ENCODE measurements at places on chromosomes 13 and 19.

DNA sequence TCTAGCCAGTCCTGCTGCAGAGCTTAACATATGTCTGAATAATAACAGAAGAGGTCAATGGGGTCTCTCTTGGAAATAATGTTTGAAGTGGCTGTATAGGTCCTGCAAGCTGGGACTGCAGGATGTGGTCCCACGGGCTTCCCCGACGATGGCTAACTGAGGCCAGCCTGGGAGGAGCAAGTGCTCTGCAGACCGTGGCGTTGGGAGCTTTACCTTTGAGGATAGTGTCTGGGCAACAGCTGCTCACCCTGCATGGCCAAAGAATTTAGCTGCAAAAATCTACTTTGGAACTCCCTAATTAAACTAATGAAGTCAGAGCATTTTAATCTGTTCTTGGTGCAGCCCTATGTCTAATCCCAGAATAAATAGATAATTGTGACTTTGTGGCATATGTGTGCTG lies 18.2 kb upstream of the AMER2 start:
- DNase-seq, result no peak

DNA sequence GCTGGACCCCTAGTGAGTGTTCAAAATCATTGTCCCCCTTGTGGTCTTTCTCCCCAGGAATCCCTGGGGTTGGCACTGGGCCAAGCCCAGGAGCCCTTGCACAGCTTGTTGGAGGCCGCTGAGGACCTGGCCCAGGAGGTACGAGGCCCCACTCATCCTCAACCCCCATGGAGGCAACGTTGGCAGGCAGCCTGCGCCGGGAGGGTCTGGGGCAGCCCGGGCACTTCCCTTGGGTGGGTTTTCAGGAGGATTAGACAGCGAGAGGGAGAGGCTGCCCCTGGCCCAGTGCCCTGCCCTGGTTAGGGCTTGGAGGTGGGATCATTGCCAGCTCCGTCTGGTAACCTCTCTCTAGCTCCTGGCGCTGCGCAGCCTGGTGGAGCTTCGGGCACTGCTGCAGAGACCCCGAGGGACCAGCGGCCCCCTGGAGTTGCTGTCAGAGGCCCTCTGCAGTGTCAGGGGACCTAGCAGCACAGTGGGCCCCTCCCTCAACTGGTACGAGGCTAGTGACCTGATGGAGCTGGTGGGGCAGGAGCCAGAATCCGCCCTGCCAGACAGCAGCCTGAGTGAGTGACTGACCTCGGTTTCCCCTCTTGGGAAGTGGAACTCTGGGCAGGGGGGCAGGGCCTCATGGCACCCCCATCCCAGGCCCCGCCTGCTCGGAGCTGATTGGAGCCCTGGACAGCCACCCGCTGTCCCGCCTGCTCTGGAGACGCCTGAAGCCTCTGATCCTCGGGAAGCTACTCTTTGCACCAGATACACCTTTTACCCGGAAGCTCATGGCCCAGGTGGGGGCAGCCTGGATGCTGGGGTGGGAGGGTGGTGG lies 3.0 kb downstream of the ABCA7 start:
- no peak for DNase-seq

- no peak for DNase-seq
Measured at GRCh38 chr19:14611051-14611450, 28.2 kb downstream of the CLEC17A start.

DNA sequence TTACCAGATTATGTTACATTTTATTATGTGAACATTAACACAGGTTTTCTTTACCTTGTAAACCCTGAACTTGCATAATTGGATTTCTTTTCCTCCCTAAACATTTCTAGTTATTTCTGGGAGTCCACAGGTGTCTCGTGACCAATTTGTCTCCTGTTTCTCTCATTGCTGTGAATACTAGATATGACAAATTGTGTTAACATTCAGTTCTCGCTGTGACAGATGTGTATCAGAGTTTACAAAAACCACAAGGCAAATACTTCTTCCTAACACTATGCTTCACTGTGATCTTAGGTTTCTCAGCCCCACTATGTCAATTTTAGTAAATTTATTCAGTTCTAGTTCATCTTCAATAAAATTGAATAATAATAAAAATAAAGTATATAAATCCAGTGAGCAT lies 1554.9 kb downstream of the EFNB2 start:
- no peak for DNase-seq

- DNase-seq, result no peak
Measured at GRCh38 chr19:47512183-47512947, 2.5 kb downstream of the NAPA start.

Measured in activated CD4-positive, alpha-beta T cell treated with anti-CD3 and anti-CD28 coated beads, Interleukin-10, Interleukin-2, amounts not matched to agents 100 ng/mL and 50 ng/mL, durations not matched to agents 16 hours and 8 hours (primary cell).